ENCODE measurements at places on chromosomes 16 and 17. TPM values are rescaled to one million over a fixed set of nuclear protein-coding genes. Genes with fewer than 3 reads are reported as not detected.

The PSKH1 gene
- total RNA-seq: 18.8 TPM

The EVPLL gene
- total RNA-seq: not detected

The SSTR5 gene
- total RNA-seq: not detected

The G6PC1 gene
- total RNA-seq: not detected

The KRTAP4-6 gene
- not detected for total RNA-seq

The FBXO47 gene
- not detected for total RNA-seq

The KRT31 gene
- total RNA-seq: 0.38 TPM

The DNAAF8 gene
- 0.42 TPM for total RNA-seq

The CDH11 gene
- total RNA-seq: 16.8 TPM

The TPSD1 gene
- not detected for total RNA-seq

The DNAH3 gene
- 0.12 TPM for total RNA-seq

The AXIN1 gene
- total RNA-seq: 23.0 TPM

The GPRC5C gene
- total RNA-seq: 81.0 TPM

The CARD14 gene
- 0.32 TPM for total RNA-seq

The BCO1 gene
- not detected for total RNA-seq

The GRB7 gene
- not detected for total RNA-seq

The DBF4B gene
- total RNA-seq: 2.0 TPM

The UMOD gene
- total RNA-seq: not detected

The SOX9 gene
- total RNA-seq: 2.7 TPM

The ARHGAP44 gene
- 1.8 TPM for total RNA-seq

The TOM1L1 gene
- 4.5 TPM for total RNA-seq

The KRTAP4-4 gene
- not detected for total RNA-seq

The CSH2 gene
- not detected for total RNA-seq

The HBZ gene
- not detected for total RNA-seq

The CAPNS2 gene
- not detected for total RNA-seq

The ITGA2B gene
- 0.08 TPM for total RNA-seq

The ITGA3 gene
- total RNA-seq: 10.9 TPM

The ADAD2 gene
- not detected for total RNA-seq

The PAQR4 gene
- 4.6 TPM for total RNA-seq

The CLDN7 gene
- total RNA-seq: 0.57 TPM

The CD300H gene
- total RNA-seq: not detected

The GAS7 gene
- 16.9 TPM for total RNA-seq

The SCPEP1 gene
- total RNA-seq: 13.5 TPM

The ACAP1 gene
- 14.9 TPM for total RNA-seq

The SULT1A4 gene
- total RNA-seq: 2.1 TPM

The PCTP gene
- total RNA-seq: 24.8 TPM

The PITPNM3 gene
- 0.62 TPM for total RNA-seq
